Stimulated activated CD4-positive, alpha-beta T cell treated with anti-CD3 and anti-CD28 coated beads, TNF-alpha, amount 100 ng/mL, for 1 hour (primary cell): ENCODE measurements at places on chromosomes 4 and X.

DNA sequence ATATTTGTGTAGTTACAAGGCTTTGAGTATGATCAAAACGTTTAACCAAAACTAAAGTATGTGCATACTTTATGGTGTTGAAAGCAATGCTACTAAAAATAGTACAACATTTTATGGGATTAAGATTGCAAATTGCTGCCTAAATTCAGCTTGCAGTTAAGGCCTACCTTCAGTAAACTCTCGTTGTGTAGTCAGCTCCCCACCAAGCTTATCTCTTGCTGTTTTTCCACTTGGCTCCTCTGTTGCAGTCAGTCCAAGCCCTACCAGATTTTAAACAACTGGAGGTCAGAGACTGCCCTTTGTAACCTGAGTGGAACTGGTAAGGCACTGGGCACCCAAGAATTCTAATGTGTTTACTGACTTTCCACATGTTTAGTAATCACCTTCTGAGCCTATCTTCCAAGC is 25.7 kb downstream of the AFF1 start:
- no peak for DNase-seq

DNA sequence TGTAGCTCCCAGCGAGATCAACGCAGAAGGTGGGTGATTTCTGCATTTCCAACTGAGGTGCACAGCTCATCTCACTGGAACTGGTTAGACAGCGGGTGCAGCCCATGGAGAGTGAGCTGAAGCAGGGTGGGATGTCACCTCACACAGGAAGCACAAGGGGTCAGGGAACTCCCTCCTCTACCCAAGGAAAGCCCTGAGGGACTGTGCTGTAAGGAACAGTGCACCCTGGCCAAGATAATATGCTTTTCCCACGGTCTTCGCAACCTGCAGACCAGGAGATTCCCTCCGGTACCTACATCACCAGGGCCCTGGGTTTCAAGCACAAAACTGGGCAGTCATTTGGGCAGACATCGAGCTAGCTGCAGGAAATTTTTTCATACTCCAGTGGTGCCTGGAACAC is 216.4 kb upstream of the TET2 start:
- DNase-seq, result no peak

DNA sequence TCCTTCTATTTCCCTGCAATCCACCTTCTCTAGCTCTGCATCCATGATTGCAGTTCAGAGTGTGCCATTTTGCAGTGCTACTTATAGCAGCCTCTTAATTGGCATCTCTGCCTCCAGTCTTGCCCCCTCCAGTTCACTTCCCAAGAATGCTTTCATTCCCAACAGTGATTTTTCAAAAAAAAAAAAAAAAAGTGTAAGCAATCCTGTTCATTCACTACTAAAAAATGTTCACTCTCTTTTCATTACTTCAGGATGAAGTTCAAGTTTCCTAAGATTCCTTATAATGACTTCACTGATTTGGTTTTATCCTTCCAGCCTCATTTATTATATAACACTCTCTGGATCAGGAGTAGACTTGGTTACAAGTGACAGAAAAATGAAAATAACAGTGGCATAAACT is 124.7 kb upstream of the LNX1 start:
- no peak for DNase-seq

- no peak for DNase-seq
Measured at GRCh38 chr4:145781351-145781750, 101.4 kb downstream of the C4orf51 start.

- no peak for DNase-seq
Measured at GRCh38 chr4:6538575-6538974, 36.4 kb upstream of the MAN2B2 start.
